Stimulated activated naive CD4-positive, alpha-beta T cell (primary cell): ENCODE measurements at places on chromosomes 7 and 10.

DNA sequence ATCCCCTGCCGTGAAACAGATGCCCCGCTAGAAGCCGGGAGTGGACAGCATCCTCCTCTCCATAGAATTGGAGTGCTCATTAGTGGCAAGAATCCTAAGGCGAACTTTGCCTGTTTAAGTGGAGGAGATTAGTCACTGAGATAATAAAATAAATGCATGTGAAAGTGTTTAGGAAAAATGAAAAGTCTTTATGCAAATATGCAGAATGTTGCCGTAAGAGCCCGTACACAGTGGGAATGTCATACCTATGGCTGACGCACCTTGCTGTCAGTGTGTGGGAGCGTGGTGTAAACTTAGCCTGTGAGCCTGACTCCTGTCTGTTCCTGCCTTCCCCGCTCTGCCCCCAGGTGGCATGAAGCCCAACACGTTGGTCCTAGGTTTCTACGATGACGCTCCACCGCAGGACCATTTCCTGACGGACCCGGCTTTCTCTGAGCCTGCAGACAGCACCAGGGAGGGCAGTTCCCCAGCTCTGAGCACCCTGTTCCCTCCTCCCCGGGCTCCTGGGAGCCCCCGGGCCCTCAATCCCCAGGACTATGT is 1.7 kb upstream of the TRIP6 start:
- no peak for DNase-seq

DNA sequence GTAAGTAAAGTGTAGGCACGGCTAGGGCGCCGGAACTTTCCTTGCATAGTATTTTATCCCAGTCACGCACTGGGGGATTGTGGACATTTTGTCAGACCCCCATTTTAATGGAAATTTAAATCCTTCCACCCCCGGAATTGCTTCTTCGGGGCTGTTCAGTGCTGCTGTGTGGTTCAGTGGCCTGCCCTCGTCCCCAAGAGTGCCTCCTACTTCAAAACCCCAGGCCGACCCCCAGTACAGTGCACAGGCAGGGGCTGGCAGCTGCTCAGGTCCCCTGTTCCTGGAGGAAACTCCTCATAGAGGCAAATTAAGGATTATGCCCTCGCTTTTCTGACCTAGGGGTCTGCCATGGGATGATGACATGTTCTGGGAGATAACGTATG is 94.5 kb downstream of the PTPRE start:
- DNase-seq = no peak

DNA sequence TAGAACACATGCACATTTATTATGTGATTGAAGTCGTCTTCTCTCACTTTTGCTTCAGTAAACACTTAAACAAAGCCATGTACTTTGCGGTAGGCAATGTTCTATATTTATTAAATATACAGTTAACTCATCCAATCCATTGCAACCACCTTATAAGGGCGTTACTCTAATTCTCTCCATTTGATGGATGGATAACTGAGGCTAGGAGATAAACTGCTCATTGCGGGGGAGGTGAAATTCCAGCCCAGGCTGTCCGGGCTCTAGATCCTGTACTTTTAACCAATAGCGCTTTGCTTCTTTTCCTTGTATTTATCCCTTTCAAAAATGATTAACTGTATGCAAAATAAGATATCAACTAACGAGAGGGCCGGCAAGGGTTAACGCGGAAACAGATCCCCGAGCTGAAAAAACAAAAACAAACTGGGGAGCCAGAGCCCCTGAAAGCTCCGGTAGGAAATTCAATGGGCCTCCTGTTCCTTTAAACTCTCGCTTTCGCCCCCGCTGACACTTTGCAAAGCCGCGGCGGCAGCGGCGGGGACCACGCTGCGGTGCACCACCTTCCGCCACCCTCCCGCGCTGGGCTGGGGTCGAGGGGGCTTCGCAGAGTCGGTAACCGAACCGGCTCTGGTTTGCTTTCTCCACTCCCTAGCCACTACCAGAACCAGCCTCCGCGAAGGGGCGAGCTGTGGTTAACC is 1.0 kb upstream of the PLXDC2 start:
- no peak for DNase-seq

DNA sequence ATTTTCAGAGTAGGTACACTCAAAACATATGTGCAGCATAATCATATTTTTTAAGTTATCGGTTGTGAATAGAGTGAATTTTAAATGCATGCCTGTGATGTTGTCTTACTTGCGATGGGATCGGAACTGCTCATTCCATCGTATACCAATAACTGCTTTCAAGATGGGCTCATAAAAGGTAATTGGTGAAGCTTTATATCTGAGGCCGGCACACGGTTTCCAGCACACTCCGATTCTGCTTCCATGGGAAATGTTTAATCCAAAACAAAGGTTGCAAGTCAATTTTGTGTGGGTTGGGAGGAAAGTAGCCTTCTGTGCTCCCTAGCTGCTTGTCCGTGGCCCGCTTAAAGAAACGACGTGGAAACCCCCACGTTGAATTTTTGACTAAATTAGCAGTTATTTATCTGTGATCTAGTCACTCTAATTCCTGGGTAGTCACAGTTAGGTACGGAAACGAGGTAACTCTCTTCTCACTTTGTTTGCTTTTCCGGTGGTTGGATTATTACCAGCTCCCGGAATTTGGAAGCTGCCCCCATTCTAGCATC is 10.1 kb upstream of the CELF2 start:
- DNase-seq = no peak

DNA sequence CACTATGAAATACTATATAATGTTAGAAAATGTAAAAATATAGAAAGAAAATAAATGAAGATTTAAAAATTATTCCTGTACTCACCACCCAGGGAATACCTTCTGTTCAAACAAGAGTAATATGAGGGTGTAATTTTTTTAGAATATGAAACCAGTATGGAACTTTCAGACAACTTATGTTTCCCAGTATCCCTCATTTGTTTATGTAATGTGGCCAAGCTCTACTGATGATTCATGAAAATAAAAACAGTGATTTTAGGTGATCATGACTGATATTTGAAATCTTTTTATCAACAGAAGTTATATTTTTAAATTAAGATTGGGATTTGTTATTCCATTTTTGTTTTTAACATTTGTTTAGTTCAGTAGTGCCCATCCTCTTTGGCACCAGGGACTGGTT is 18.8 kb downstream of the SLK start:
- DNase-seq = no peak

GRCh38 chr10:68010426-68010940 is 64.6 kb downstream of the HERC4 start:
- DNase-seq = no peak

DNA sequence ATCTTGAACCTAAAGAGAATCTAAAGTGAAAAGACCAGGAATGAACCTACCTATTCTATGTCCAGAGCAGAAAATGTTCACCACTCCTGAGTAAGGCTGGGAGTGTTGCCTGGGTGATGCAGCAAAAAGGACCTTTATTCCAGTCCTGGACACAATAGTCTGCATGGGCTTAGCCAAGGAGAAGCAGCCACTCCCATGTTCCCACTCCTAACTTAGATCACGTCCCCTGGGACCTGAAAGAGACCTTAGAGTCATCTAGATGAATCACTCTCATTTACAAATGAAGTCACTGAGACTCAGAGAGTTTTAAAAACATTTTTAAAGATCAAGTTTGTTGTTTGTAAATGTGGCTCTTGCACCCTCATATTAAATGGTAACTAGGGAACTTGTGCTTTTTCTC is 763.4 kb downstream of the KCNMA1 start:
- no peak for DNase-seq

DNA sequence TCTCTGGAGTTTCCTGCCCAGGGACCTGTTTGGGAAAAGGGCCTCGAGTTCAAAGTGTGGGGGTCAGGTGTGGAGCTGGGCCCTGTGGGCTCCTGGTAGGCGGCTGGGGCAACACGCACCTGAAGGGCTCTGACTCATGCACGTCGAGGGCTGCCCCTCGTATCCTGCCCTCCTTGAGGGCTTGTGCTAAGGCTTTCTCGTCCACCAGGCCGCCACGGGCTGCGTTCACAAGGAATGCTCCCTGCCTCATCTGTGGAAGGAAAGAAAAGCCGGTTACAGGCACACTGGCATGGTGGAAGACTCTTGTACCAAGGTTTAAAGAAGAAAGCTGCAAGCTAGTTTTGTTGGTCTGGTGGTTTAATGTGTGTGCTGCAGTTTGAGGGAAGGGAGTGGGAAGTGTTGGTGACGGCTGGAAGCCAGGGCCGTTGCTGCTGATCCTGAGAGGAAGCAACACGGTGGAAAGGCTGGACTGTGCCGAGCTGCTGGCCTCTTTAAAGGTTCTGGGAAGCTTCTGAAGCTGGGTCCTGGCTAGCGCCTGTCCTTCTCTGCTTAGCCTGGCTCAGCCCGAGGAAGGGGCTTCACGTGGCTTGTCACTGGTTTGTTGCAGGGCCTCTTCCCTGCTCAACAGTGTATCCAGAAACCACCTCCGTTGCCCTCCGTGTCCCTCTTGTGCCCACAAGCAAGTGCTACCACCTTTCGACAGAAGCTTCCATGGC is 52.0 kb downstream of the ZRANB1 start:
- DNase-seq = no peak

DNA sequence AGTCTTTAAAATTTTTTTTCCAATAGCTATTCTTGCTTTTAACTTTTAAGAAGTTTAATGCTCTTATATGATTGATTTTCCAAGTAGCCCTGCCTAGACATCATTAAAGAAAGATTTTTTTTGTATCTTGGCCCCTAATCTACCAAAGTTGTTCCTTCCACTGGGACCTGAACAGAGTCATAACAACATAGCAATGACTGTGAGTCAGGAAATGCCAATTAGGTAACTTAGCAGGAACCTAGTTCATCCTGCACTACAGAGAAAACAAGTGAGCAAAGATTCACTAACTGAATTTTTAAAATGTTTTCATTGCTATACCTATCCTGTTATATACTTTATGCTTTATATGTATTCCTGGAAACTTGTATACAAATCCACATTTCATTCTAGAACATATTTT is 284.7 kb downstream of the BICC1 start:
- no peak for DNase-seq
